ENCODE measurements at places on chromosomes 13 and 19. TPM values are rescaled to one million over a fixed set of nuclear protein-coding genes. Genes with fewer than 3 reads are reported as not detected.

The CBLC gene
- not detected for total RNA-seq

The GSX1 gene
- total RNA-seq: not detected

The MYO16 gene
- under 0.01 TPM for total RNA-seq

The NMRK2 gene
- total RNA-seq: not detected

The CAMSAP3 gene
- not detected for total RNA-seq

The CGB1 gene
- total RNA-seq: not detected

DNA sequence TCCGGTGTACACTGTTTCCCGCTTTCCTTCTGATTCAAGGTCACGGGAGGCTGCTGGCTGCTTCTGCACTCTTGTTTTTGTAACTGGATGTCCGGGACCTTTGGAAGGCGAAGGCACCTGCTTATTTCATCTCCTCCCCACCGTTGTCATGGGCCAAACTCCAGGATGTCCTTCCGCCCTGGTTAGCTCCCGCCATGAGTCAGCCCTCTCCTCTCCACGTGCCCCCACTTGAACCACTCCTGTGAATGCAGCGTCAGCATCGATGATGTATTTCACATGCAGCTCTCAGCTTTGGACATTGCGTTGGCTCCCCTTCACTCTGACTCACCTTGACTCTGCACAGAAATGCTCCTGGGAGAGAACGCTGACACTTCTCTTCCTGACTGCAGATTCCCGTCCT is 5.5 kb upstream of the GALP start:
- DNase-seq: peak; percentile 43

DNA sequence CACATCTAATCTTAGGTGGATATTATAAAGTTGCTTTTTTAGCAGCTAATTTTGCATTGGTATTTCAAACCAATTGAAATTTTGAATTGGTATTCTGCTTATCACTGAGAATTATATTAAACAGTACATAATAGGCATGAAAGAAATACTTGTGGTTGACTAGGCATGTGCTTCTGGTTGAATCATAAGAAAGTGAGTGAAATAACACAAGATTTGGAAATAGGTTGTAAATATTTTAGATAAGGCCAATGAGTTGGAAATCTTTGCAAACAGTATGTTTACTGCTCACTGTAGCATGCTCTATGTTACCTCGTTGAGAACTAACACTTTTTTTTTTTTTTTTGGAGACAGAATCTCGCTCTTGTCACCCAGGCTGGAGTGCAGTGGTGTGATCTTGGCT is 66.8 kb upstream of the RFC3 start:
- peak; percentile 46 for DNase-seq

- peak; percentile 53 for DNase-seq
These were observed 41.8 kb downstream of the UGGT2 start for GRCh38 chr13:96011291-96011872.

- DNase-seq: no peak
These were observed 2.0 kb downstream of the MTUS2 start for GRCh38 chr13:28822151-28822550.

GRCh38 chr13:90402102-90402501 is 945.4 kb upstream of the MIR17HG start:
- no peak for DNase-seq

DNA sequence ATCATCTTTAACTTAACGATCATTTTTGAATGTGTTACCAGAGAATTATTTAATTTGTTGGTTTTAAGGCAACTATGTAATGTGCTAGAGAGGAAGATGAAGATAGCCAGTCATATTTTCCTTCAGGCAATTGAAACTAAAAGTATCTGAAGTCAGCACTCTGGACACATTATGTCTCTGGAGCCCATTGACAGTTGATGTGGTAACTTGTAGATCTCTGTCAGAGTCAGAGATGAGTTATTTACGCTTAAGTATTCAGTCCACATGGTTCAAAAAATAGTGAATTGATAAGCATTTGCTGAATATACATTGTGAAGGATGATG is 2.1 kb downstream of the ZMYM2 start:
- DNase-seq: no peak

DNA sequence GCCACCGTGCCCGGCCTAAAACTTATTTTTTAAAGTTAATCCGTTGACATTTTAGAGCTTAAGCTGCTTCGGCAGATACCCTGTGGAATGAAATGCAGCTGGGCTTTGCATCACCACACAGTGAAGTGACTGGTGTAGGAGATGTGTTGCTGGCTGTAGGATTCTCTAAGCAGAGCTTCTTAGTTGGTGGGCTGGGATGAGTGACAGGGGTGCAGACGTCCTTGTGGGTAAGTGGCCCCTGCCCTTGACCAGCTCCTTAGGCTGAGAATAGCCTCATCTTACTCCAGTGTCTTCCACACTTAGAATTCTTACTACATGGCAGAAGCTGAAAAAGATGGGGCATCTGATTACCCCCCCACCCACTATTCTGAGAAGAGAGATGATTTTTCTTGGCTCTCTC is 11.6 kb downstream of the GATAD2A start:
- no peak for DNase-seq

DNA sequence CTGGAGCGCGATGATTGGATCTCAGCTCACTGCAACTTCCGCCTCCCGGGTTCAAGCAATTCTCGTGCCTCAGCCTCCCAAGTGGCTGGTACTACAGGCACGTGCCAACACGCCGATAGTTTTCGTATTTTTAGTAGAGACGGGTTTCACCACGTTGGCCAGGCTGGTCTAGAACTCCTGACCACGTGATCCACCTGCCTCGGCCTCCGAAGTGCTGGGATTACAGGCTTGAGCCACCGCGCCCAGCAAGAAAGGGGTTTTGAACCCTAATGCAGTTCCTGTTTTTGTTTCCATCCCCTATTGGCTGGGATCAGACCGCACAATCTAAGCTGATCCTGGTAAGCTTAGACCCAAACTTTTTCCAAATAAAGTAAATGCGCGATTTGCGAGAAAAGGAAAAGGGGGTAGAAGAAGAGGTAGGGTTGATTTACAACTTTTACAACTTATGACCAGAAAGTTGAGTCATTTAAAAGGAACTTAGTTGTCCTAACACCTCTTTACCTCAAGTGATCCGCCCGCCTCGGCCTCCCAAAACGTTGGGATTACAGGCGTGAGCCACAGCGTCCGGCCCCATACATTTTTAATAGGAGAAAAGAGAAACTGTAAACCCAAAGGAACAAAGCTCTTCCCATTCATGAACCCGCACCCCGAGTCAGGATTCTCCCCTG is 764 bp downstream of the ZNF626 start:
- no peak for DNase-seq

DNA sequence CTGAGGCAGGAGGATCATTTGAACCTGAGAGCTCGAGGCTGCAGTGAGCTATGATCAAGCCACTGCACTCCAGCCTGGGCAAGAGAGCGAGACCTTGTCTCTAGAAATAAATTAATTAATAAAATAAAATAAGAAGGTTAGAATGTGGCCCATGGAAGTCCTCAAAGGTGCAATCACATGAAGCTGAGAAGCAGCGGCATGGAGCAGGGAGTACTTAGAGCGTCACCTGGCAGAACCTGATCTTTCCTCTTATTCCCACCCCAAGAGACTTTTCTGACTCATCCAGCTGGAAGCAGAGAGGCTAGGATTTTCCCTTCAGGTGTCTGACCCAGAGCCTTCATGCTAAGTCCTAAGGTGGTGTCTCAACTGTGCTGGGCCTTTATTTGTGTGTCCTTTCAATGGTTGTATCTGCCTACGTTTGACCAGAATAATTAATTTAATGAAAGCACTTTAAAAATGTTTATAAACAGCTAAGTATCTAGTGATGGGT is 8.9 kb upstream of the MRPS31 start:
- no peak for DNase-seq

DNA sequence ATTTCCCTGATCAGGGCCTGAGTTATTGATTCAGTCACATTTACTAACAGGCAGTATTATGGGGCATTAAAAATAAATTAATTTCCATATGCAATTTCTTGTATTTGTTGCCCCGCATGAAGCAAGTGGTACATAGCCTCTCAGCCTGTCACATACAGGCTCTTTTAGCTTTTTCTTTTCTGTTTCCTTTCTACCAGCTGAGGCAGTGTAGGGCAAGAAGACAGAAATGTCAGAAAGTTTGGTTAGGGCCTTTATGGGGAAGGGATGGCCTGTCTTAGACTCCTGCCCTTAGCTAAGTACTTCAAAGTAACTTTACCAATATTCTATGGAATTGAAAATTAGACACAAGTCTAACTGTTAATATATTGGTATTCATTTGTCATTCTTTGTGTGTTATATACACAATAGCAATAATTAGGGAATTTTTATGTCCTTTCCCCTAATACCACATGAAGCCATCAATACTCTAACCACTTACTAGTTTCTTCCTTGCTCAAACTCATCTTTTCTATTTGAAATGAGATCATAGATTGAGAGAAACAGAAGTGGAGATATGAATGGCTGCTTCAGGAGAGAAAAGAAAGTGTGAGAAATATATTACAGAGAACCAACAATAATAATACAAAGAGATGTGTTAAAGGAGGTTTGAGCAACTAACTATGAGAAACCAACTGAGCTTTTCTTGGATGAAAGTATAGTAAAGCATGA is 669.6 kb downstream of the PCDH17 start:
- no peak for DNase-seq

GRCh38 chr19:12967907-12968306 is 1.5 kb upstream of the DAND5 start:
- peak; percentile 55 for DNase-seq

GRCh38 chr13:113183450-113184129 is 24.9 kb downstream of the PCID2 start:
- DNase-seq: no peak

GRCh38 chr13:110400786-110401533 is 93.9 kb downstream of the COL4A2 start:
- DNase-seq: peak; percentile 73

DNA sequence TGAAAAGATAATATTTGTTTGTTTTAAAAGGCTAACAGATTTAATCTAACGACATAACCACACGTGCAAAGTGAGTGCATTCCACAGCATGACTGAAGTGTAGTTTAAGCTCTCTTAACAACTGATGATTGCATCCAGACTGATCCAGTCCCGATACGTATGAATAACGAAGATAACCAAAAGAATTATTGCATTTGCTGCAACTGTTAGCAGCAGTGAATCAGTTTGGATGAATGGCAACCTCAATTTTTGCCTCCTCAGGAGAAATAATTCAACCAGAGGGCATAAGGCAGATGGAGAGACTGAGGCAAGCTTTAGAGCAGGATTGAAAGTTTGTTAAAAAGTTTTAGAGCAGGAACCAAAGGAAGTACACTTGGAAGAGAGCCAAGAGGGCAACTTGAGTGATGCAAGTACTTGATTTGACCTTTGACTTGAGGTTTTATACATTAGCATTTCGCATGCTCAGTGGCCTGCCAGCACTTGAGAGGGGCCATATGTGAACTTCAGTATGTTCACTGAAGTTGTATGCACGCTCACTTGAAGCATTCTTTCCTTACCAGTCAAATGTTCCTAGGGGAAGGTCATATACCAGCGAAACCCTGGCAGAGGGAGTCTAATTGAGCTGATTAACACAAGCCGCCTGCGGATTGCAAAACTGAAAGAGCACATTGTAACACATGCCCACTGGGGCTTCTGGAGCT is 835.0 kb upstream of the PCDH20 start:
- no peak for DNase-seq

DNA sequence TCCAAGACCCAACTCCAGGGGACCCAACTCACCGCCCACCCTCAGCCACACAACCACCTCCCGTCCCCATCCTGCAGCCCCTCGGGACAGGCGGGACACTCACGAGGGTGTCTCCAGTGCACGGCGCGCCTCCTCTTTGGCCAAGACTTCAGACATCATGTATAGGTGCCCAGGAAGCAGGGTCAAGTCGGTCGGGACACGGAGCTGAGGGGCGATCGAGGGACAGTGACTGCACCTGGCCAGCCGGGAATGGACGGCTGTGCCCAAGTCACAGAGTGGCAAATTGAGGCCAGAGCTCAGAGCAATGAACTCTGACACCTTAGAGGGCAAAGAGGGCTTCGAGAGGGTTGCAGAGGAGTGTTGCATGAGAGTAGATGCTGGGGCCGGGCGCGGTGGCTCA is 8.8 kb downstream of the STAP2 start:
- no peak for DNase-seq

DNA sequence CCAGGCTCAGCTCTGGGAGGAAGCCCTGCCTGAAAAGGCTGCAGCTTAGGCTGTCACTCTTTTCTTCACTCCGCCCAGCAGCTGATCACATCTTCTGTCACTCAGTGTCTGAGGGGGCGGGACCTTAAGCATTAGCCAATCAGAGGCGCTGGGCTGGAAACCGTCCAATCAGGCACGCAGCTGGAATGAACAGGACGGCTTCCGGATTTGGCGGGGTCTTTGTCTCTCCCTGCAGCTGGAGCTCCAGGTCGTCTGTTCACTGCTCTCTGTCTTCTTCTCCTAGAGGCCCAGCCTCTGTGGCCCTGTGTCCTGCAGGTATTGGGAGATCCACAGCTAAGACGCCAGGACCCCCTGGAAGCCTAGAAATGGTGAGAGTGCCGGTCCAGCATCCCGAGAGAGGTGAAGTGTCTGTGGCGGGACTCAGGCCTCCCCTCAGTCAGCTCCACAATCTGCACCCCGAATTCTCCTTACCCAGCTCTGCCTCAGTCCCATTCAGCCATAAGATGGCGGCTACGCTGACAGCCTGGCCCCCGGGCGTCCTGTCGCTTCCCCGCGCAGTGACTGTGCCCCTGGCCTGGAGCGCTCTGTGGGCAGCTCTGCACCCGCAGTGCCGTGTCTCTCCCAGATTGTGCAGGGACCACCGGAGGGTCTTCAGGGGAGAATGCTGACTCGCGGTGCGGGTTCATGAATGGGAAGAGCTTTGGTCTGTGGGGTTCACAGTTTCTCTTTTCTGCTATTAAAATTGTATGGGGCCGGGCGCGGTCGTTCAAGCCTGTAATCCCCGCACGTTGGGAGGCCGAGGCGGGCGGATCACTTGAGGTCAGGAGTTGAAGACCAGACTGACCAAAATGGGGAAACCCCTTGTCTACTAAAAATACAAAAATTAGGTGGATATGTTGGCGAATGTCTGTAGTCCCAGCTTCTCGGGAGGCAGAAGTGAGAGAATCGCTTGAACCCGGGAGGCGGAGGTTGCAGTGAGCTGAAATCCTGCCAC is at the start of gene ZNF66:
TSS of gene ZNF66 (plus strand) at position 222 of the 994 bp plus-strand sequence. CDS start at position 366, 144 bp downstream.
- peak; percentile 95 for DNase-seq

DNA sequence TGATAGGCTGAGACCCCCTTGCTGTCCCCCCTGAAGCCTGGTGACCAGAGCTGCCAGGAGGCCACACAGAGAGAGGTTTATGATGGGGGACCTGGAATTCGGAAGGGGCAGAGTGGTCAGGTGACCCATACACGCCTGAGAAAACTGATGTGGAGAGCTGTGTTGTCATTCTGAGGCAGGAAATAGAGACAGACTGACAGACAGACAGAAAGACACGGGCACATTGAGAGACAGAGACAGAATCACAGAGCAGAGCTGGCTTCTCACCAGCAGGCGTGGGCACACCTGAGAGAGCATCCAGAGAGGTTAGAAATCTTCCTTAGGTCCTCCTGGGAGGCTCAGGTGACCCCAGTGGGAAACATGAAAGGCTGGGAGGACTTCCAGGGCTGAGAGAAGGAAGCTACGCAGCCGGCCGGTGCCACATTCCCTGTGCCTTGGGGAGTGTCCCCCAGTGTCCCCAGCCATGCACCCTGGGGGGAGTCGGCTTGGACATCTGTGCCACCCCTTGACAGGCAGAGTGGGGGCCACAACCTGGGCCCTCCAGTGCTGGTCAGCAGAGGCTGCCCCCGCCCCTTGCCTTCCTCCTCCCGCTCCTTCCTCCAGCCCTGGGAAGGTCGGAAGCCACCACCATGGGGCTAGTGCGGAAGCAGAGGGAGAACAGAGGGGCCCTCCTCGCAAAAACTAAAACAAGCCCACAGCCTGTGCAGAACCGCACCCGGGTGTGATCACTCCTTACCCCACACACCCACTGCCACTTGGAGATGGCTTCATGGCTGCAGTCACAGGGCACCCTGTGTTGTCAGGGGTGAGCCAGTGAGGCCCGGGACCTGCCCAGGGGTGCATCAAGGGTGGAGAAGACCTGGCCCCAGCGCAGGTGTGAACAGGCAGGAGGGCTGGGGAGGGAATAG is 2.2 kb downstream of the FFAR1 start:
- DNase-seq: no peak
